ENCODE measurements at places on chromosomes 16 and 17.

DNA sequence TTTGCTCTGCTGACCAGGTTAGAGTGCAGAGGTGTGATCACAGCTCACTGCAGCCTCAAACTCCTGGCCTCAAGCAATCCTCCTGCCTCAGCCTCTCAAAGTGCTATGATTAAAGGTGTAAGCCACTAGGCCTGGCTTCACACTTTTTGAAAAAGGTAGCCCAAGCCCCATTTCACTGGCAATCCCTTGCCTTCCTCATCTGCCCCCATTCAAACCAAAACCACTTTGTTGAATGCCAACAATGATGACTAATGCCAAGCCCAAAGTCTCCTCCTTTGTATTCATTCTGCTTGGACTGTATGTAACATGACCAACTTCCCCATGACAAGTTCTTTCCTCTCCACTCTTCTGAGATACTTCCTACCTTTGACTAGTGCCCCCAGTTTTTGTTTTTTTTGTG is 33.1 kb downstream of the N4BP1 start:
- no peak for DNase-seq

DNA sequence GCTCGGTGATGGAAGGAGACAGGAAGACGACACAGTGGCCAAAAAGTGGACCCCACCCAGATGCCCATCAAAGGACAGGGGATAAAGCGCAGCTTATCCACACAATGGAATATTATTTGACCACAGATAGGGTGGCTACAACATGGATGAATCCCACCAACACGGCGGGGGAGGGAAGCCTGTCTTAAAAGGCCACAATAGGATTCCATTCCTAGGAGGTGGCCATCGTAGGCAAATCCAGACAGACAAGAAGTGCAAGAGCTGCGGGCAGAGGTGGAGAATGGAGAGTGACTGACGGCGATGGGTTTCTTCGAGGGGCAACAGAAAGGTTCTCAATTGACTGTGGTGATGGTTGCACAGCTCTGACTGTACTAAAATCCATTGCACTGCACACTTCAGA is 16.0 kb downstream of the SLC38A8 start:
- no peak for DNase-seq

DNA sequence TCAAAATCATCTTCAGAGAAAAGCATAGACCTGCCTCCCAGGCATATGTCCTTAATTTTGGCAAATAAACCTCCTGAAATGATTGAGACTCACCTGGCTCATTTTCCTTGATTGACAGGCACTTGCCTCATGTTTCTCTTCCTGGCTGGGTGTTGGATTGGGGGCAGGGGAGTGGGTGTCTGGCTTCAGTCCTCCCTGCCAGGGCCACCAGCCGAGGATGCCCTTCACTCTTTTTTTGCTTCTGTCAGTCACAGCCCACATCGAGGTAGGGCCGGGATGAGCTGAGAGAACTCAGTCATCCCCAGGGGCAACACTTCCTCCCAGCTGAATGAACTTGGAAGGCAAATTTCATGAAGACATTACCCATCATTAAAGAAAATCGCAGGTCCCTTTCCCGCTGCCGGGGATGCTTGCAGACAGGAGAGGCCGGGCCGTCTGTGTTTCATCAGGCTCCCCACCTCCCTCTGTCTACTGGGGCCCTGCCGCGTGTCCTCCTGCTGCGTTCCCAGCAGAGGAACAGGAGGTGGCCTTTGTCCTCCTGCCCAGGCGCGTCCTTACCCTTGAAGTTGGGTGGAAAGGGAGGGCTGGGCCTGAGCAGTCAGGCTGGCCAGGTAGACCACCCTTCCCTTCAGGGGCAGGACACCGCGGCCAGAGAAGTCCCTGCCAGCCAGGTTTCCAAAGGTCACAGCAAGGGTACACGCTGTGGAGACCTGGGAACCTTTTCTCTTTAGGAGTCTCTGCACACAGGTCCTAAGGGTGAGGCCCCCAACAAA is 11.2 kb upstream of the DNAH17 start:
- no peak for DNase-seq

GRCh38 chr16:75225678-75226515 is 7.1 kb downstream of the CTRB1 start:
- no peak for DNase-seq

DNA sequence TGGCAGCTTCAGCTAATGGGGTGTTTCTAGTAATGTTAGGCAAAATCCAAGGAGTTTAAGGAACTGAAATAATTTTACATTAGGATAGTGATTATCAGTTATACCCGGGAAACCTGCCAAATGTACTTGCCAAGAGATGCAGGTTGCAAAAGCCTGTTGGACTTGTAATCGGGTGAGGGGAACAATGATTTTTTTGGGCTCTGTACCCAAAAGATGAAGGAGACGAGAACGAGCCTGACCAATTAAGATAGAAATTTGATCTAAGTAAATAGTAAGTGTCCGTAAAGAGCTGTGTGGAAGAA is 56.3 kb upstream of the ARL4D start:
- no peak for DNase-seq

- no peak for DNase-seq
These were observed 5.8 kb upstream of the GP2 start for GRCh38 chr16:20333120-20333519.

All from stimulated activated CD8-positive, alpha-beta memory T cell treated with anti-CD3 and anti-CD28 coated beads, Interleukin-4, amount 100 ng/mL, for 1 hour (primary cell).